DMS79 treated with DMSO at 0.1 percent for 48 hours (cell line): ENCODE measurements at places on chromosomes 3 and 15.

GRCh38 chr15:64222573-64223366, 59.9 kb upstream of the PPIB start:
- no peak for DNase-seq

- DNase-seq = no peak
These were observed 60.1 kb downstream of the UACA start for GRCh38 chr15:70703096-70703878.

- DNase-seq = no peak
These were observed 79.5 kb upstream of the PEX5L start for GRCh38 chr3:180116203-180116602.

- no peak for DNase-seq
These were observed 3.6 kb upstream of the KBTBD12 start for GRCh38 chr3:127911421-127911931.

GRCh38 chr3:189655617-189656016, 24.4 kb downstream of the TP63 start:
- DNase-seq = no peak

- DNase-seq = no peak
These were observed 120.8 kb downstream of the GMPS start for GRCh38 chr3:155991212-155991611.

DNA sequence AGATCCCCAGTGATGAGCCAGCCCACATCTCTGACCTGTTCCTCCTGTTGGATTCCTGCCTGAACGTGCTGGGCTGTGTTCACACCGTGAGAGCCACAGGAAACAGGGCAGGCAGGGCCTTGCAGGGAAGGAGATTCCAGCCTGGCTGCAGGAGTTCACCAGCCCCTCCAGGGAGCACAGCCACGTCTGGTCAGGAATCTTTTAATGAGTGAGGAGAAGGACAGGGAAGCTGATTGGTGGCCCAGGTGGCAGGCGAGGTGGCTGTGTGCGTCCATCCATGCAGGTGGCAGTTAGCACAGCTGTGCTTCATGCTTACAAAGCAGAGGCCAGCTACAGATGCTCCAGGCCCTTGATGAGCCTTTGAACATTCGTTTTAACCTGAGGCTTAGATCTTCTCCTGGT, 10.5 kb downstream of the LRRK1 start:
- peak; percentile 22 for DNase-seq

DNA sequence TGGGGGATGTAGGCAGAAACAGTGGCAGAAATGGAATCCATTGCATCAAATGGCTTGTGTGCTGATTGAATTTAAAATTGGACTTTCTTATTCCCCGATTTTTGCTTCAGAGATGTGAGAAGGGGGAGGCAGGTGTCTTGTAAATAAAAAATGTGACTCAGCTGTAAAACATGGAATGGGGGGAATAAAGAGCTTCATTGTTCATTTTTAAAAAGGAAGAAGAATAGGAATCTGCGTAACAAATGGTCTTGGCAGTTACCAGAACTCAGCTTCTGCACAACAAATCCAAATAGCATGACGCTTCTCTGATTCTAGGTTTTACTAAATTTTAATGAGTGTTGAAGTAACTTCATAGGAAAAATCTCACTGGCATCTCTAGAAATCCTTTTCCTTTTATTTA, 323.9 kb upstream of the GBE1 start:
- DNase-seq = no peak

DNA sequence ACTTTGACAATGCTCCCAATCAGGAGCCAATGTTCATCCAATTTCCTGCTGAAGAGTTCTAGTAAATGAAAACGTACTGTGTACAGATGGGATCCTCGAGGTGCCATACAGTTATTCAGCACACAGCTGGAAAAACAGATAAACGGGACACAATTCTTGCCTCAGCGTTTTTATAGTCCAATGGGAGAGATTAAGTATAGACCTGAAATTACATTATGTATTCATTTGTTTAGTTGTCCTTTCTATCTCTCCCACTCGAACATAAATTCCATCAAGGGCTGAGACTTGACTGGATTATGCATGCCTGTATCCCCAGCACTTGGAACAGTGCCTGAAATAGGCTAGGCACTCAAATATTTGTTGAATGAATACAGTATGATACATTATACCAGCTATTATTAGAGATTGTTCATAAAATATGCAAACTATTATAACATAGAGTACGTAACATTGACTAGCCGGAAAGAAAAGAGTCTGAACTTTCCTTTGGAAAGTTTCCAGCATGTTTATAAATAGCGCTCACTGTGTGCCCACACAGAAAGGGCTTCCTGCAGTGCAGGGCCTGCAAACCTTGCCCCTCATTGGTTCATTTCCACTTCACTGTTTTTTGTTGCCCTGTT, 27.4 kb upstream of the SNTN start:
- DNase-seq = peak; percentile 6

DNA sequence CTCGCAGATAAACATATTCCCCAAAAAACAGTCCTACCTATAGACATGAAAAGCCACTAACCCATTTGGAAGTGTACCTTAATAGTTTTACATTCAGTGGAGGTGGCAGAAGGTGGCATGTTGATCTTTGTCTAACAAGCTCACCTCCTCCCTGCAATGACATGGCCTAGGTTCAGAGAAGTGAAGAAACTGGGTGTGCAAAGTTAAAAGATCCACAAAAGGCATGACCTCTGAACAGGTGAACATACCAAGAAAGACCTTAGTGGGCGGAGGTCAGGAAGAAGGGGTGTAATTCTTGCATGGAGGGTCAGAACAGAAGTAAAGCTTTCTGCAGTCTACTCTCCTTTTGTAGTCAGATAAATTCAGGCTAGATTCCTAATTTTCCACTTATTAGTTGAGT, 822 bp downstream of the MRPL3 start:
- DNase-seq = no peak

GRCh38 chr3:97464035-97464434, 300.5 kb upstream of the ARL6 start:
- no peak for DNase-seq

- no peak for DNase-seq
These were observed 27.7 kb downstream of the CRTC3 start for GRCh38 chr15:90557186-90558084.

DNA sequence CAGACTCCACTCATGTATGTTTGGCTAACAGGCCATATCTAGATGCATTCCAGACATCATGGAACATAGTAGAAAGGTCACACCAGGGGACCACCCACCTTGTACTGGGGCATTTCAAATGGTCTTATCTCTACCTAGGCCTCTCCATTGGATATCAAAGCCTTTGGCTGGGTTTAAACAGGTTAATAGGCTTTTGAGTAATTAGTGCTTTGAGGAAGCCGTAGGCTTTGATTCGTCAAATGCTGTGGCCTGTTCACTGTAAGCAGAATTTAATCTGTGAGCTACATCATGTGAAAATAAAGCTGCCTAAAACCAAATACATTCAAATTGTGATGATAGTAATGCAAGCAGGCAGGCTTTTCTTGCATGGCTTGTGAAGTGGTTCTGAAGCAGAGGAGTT, 129.5 kb downstream of the ST8SIA2 start:
- no peak for DNase-seq

DNA sequence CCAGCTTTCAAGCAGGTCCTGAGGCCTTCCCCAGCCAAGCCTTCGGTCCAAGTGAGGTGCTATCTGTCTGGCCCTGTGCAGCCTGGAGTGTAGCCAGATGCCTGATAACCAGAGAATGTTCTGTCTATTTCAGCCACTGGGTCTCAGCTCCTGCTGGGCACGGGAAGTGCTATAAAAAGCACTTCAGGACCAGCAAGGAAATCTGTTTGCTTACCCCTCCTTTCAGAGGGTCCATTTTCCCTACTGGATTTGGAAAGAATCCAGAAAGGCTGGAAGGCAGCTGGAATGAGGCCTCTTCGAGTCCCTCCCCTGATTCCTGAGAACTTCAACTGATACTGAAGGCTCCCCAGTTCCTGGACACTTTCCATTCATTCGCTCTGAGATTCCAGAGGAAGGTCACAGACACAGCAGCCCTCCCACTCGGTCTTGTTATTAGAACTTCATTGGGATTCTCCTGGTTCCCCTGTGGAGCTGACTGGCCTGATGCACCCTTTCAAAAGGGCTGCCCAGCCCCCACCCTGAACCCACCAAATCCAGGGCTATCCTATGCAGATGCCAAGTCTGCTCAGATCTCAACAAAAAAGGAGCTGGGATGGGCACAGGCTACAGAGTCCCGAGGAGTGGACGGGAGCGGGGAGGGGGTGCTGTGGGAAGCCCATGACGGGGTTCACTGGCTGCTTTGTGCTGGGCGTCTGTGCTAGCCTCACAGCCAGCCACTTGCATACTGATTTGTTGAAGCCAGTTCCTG, 70.4 kb downstream of the UMPS start:
- peak; percentile 65 for DNase-seq

- peak; percentile 9 for DNase-seq
These were observed 16.0 kb upstream of the PLA2G4D start for GRCh38 chr15:42110367-42110766.

DNA sequence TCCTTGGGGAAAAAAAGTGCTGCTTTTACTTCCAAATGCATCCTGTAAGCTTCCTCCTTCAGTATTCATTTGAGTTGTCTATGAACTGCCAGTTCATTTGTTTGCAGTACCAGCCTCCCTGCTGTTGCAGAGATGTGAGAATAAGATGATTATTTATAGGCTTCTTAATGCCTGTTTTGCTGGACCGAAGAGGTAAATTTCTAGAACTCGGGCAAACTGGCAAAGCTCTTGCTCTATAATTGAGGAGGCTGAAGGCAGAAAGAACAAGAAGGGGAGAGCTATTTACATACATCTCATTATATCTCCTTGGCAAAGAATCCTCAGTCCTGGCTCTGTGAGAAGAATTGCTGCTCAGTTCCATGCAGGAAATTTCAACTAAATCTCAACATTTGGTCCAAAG, 790.4 kb downstream of the GRM7 start:
- no peak for DNase-seq

DNA sequence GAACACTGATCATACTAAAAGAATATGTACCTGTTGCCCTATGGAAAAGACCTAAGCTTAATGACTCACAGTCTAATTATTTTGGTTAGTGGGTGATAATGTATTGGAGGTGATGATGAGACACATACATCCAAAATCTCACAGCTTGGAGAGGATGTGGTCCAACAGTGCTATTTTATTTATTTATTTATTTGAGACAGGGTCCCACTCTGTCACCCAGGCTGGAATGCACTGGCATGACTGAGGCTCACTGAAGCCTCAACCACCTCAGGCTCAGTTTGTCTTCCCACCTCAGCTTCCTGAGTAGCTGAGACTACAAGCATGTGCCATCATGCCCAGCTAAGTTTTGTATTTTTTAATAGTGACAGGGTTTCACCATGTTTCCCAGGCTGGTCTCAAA, 35.0 kb downstream of the LPP start:
- DNase-seq = no peak

GRCh38 chr3:64093825-64094712, 70.8 kb upstream of the PSMD6 start:
- DNase-seq = no peak

- peak; percentile 41 for DNase-seq
These were observed 9.2 kb downstream of the CSRNP1 start for GRCh38 chr3:39144095-39144747.

GRCh38 chr3:127106456-127106855, 86.5 kb upstream of the PRR23E start:
- DNase-seq = no peak

- DNase-seq = no peak
These were observed 85.5 kb downstream of the LARS2 start for GRCh38 chr3:45473841-45474240.

GRCh38 chr15:49492830-49493229, 69.8 kb downstream of the FGF7 start:
- DNase-seq = no peak

DNA sequence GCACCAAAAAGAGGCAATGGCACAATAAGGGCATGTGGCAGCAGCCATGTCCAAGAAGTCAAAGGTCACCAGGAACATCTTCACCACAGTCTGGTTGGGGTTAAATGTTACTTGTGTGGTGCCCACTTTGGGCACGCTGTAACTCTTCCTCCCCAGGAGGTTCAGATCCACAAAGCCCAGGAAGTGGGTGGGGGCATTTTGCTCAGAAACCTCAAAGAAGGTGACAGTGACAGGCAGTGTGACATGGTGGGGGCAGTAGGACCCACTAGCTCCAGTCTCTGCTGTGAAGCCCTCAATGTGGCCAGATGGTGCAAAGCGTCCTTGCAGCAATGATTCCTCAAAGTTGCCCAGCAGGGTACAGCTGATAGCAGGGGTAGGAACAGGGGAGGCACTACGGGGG, 5.8 kb downstream of the ZNF80 start:
- no peak for DNase-seq

DNA sequence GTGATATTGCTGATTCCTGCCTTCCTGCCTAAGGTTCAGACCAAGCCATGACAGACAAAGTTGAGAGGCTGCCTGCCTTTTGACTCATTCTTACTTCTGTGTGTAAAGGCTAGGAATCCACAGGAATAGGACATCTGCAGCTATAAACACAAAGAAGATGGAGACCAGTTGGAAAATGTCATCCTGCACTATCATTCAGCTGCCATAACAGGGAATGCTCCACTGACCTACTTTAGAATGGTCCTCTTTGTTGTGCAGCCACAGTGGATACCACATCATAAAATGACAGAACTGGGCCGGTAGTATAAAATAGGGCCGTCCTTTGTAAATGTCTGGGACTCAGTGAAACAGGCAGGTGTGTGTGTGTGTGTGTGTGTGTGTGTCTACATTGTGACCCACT, 75.1 kb downstream of the STAC start:
- no peak for DNase-seq

GRCh38 chr3:154872074-154872473, 208.0 kb upstream of the MME start:
- no peak for DNase-seq

GRCh38 chr15:91515188-91515754, 338.2 kb upstream of the SLCO3A1 start:
- DNase-seq = no peak

- DNase-seq = no peak
These were observed 32.9 kb upstream of the RFTN1 start for GRCh38 chr3:16546186-16547010.
